SHP77 (cell line): ENCODE measurements at places on chromosomes 7 and 10.

- no peak for DNase-seq
Measured at GRCh38 chr7:130901209-130901783, 167.3 kb upstream of the KLF14 start.

DNA sequence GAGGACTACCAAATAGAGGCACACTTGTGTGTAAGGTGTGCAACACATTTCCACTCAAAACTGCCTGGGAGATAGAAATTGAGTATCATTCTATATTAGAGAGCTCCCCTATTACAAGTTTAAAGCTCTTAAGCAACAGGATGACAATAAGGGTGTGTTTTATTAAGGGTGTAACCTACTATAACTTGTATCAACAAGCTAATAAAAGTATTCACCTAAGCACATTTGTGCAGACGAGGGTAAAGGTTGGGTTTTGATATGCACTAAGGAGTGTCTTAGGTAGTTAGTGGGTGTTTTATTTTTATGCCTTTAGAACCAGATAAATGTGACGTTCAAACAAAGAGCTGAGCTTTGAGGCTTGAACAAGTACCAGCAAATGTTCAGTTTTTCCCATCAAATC is 2.8 kb upstream of the FAM53B start:
- no peak for DNase-seq

- no peak for DNase-seq
Measured at GRCh38 chr7:130420943-130421578, 19.8 kb downstream of the CEP41 start.

- no peak for DNase-seq
Measured at GRCh38 chr10:117445992-117446391, 70.8 kb upstream of the PDZD8 start.

- DNase-seq, result no peak
Measured at GRCh38 chr7:82443036-82443546, 486 bp downstream of the CACNA2D1 start.

GRCh38 chr10:37146443-37146842 is 21.0 kb downstream of the ANKRD30A start:
- no peak for DNase-seq

GRCh38 chr10:17607603-17608332 is 9.4 kb downstream of the HACD1 start:
- peak; percentile 30 for DNase-seq

DNA sequence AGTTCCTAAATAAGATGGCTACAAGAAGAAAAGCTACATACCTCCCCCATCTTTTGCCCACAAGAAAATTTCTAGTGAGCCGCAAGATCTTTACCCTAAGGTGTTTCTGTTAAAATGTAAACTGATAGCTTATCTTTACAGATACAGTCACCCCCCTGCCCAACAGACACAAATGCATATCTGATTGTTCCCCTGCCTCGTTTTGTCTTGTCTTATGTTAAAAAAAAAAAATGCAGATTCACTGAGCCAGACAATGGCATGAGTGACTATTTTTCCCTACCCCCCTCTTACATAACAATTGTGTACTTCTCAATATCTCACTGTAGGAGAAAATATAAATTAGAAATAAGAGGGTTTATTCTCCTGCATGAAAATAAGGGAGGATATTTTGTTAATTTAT is 8.5 kb downstream of the ZNF138 start:
- no peak for DNase-seq

DNA sequence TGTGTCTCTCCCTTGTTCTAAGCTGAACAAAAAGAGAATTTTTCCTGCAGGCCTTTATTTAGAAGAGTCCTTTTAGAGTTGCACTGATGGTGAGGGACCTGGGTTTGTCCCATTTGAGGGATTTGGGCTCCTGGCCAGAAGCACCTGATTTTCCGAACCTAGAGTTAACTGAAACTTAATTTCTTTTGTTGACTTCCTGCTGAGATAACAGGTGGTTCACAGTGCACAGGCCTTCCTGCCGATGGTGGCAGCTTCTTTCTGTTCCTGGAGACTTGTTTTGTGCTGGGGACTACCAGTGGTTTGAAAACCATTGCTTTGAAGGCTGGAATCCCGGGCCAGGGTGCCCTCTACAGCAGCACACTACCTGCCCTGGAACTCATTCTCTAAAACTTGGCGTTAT is 99.2 kb downstream of the SUGCT start:
- no peak for DNase-seq

DNA sequence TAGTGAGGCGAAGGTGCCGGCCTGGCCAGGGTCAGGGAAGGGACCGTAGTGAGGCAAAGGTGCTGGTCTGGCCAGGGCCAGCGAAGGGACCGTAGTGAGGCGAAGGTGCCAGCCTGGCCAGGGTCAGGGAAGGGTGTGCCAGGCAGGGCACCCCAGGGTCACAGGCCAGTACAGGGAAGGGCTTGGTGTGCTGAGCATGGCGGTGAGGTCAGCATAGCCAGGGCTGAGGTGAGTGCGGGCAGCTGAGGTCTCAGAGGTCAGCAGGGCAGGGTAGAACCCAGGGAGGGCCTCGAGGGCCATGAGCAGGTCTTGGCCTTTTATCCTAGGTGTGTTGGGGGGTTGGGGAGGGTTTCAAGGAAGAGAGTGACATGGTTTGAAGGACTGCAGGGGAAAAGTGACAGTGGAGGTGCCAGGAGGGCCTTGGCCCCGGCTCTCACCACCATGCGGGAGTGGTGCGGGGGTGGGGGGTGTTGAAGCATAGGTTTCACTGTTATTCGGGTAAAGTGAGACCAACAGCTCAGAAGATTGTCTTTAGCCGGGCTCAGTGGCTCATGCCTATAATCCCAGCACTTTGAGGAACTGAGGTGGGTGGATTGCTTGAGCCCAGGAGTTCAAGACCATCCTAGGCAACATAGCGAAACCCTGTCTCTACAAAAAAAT is 93.3 kb downstream of the CHST15 start:
- DNase-seq, result no peak

DNA sequence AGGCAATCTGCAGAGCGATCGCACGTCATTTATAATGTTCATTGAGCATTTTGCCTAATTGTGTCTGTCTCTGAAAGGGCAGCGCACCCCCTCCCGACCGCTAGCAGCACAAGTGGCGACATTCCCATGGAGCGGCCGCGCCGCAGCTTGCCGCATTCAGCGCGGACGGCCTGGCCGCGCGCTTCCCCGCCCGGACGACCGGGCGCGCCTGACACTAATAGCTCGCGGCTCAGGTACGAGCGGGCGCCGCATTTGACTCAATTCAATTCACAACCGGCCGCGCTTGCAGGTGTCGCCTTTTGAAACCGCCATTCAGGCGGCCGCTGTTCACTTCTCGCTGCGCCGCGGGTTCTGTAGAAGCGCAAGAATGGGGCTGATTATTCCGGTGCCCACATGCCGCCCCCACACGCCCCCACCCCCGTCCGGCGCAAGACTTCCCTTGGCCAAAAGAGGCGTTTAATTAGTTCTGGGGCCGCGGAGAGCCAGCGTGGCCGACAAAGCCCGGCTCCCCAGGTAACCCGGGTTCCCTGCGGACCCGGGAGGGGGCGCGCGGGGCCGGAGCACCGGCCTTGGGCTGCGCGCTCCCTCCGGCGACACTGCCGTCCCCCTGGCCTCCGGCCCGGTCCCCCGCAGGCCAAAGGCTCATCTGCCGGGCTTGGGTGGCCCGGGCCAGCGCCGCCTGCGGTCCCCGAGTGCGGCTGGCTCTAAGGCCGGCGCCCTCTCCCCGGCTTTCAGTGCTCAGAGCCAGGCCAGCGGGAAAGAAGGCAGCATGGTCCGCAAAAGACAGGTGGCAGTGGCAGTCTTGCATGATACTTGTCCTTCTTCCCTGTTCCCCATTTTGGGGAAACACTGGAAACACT is 18.7 kb upstream of the PTF1A start:
- no peak for DNase-seq

- DNase-seq, result no peak
Measured at GRCh38 chr10:113616244-113617074, 47.4 kb downstream of the NRAP start.

GRCh38 chr7:156818133-156818532 is 74.8 kb downstream of the LMBR1 start:
- DNase-seq, result no peak

DNA sequence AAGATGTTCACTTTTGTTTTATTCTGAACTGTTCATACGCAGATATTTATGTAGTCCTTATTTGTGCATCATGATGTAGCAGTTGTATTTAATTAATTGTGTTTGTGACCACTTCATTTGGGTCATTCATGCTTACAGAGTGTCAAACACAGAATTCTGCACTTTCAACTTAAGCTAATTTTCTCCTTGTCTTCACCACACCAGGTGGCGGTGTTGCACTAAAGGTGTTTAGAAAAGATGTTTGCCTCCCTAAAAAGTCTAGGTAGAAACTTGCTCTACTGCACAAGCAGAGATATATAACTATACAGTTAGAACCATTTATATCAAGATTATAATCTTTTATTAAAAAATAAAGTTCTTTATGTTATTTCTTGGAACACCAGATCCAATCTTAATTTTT is 1.3 kb upstream of the TAS2R38 start:
- peak; percentile 13 for DNase-seq

- DNase-seq, result no peak
Measured at GRCh38 chr7:146661435-146661834, 544.8 kb downstream of the CNTNAP2 start.

GRCh38 chr7:26001662-26002244 is 150.2 kb upstream of the NFE2L3 start:
- DNase-seq, result no peak

GRCh38 chr7:32250003-32250402 is 179.8 kb upstream of the PDE1C start:
- no peak for DNase-seq

DNA sequence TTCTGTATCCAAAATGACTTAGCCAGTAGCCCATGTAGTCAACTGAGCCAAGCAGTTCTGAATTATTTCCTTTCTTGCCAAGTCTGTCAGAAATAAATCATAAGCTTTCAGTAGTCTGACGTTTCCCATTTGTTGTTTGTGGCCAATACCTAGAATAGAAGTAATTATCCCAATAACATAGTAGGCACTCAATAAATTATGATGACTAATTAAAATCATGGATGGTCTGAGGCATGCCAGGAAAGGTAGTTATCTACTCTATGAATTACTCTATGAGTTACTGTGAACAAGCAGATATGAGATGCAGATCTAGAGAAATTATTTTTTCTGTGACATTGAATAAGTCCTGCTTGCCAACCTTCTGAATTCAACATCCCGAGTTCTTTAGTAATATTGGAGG is 2.3 kb downstream of the CABCOCO1 start:
- DNase-seq, result no peak

DNA sequence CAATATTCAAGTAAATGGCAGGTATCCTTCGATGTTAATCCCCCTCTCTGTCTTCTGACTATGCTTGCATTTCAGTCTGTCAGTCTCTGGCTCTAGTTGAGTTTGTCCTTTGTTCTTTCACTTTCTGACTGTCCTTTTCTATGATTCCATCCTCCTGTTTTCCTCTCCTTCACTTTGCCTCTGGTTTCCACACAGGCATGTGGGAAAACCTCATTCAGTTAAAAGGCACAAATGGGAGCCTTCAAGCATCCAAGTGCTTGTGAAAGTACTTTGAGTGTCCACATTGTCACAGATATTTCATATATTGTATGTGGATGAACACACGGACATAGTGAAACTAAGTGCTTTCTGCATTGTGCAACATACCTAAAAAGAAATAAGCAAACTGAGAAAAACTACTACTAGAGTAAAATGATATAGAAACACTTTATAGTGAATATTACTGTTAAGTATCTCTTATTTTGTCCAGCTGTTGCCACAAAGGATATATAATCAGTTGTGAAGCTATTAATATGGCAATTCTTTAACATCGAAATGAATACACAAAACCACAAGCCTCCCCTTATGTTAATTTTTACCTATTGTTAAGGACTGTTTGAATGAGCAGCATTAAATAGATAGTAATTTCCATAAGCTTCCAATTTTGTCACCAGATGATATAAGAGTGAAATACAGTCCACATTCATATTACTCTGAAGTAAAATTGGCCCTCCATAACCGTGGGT is 71.7 kb downstream of the NRBF2 start:
- no peak for DNase-seq

- no peak for DNase-seq
Measured at GRCh38 chr7:33591490-33591889, 313.8 kb upstream of the BMPER start.

GRCh38 chr7:51256209-51256781 is 60.3 kb downstream of the COBL start:
- no peak for DNase-seq

GRCh38 chr7:135692055-135692454 is 29.7 kb downstream of the STMP1 start:
- DNase-seq, result no peak

DNA sequence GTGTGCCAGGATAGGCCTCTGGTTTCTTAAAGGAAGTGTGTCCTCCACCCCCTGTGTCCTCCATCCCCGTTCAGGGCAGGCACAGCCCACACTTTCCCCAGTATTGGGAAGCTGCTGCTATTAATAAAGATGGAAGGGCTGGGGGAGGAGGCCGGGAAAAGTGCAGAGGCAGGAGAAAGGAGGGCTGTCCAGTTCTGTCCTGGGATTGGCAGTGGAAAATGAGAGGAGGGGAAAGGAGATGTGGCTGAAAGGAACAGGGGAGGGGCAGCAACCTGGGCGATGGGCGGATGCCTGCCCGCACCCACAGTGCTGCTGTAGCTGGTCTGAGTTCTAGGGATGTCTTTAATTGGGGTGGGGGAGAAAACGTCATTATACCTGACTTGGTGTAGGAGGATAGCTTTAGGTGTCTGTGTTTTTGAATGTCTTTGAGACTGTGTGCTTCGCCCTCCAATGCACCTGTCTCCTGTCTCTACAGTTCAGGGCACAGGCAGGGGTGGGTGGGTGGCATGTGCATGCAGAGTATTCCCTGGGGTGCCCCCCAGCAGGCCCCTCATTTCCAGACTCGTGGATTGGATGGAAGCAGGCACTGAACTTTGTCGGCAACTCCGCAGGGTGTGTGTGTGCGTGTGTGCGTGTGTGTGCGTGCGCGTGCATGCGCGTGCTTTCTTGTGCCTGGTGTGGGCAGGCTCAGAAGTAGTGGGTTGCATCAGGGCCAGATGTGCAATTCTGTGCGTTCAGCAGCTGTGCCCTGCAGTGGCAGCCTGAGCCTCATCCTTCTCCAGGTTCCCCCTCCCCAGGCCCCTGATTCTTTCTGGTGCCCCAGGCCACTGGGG is 2.5 kb downstream of the TRIM8 start:
- DNase-seq, result no peak

DNA sequence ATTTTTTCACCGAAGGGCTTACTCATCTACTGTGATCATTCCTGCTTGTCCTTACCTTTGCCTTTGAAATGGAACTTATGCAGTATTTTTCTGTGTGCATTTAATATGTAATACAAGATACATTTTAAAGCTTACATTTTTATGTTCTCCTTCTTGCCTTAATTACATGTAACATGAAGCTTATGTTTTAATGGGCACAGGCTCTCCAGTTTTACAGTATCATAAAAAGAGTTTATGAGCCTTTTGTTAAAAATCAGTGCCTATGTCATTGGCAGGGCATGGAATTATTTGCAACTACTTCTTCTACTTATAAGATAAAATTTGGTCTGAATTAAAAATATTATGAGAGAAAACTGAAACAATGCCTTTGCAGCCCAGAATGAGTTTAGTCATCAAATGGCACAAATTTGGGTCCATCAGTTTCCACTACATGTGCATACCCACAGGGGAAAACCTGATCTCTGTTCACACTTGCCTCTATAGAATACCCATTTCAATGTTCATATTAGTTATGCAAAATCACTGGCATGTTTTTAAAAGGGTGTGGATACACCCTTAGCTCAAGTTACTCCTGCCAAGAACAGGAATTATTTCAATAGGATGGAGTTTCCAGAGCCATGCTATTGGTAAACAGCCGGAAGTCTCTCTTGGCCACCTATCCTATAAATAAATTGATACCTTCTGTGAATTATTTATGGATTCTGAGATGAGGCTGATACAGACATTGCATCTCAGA is 27.9 kb upstream of the WNT16 start:
- no peak for DNase-seq
